ENCODE measurements at places on chromosomes 7 and 10.

- DNase-seq = no peak
These were observed 132.2 kb upstream of the NPVF start for GRCh38 chr7:25360451-25360850.

- no peak for DNase-seq
These were observed 18.8 kb downstream of the IMPDH1 start for GRCh38 chr7:128390871-128391565.

DNA sequence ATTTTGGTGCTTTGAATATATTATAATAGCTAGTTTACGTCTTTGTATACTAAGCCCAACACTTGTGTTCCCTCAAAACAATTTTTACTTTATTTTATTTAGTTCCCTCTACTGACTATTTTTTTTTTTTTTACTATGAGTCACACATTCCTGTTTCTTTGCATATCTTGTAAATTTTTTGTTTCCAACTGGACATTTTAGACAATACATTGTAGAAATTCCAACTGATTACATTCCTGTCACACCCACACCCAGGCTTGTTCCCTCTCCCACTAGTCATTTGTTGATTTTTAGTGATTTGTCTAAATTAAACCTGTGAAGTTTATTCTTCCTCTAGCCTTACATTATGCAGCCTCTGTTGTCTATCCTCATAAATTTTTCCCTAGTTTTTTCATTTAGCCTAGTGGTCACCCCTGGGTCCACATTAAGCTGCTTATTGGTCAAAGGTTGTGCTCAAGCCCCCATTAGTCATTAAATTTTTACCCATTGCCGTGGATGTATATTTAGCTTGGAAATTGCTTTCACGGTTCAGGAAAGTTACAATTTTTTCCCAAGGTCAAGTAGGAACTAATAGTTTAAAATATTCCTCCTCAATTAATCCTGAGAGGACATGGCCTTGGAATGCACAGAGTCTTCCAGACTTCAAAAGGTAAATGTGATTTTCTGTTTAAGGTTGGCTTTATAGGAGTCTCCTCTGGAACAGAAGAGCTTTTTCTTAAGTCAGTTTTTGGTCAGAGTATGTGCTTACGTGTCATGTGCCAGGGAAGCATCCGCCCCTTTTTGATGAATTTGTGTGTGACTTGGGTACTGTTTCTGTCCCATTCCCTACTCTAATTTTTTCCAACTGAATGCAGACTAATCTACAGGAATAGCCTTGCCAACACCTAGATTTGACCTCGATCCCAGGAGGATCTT is 207.6 kb upstream of the TMEM72 start:
- no peak for DNase-seq

DNA sequence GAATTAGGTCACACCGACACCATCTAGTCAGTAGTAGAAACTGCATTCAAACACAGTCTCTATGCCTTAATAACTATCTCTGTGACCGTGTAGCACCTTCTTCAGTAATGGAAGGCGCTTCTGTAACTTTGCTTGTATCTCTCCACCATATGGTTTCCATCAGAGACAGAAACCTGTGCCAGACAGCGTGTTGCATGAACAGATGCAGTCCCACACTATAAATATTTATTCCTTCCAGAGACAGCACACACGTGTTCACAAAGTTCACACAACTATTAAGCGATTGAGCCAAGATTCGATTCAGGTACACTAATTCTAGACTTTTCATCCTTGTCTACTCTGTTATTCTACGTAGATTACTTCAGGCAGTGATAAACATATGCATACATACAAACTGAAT is 873.9 kb upstream of the MBL2 start:
- no peak for DNase-seq

- DNase-seq = no peak
These were observed 359.8 kb upstream of the MTPN start for GRCh38 chr7:136336932-136337331.

- DNase-seq = no peak
These were observed 43.6 kb upstream of the JAZF1 start for GRCh38 chr7:28224172-28224571.

GRCh38 chr7:1229956-1230355 is 2.7 kb upstream of the UNCX start:
- peak; percentile 63 for DNase-seq

GRCh38 chr10:120208488-120208887 is 248.5 kb upstream of the PLPP4 start:
- no peak for DNase-seq

DNA sequence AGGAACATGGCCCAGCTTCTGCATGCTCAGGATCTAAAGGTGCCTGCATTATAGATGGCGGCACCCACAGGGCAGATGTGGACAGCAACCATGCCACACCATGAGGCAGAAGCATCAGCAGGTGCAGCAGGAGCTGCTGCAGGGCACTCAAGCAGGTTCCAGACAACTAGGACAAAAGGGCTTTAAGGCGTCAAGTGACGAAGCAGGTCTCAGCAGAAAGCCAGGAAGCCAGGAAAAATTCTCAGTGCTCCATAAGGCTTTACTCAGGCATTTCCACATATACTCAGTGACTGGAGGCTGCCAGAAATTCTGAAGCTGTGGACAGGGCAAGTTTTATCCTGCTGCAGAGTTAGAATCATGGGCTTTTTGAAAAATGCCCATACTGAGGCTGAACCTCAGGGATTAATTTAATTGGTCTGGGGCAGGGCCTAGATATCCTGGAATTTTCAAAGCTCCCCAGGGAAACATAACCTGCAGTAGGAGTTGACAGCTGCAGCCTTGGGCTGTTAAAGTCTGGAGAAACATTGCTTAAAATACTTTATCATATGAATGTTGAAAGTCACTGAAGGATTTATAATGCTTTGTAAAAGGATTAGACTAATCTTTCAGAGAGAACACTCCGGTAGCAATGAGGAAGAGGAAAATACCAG is 68.1 kb upstream of the RNF148 start:
- DNase-seq = no peak

GRCh38 chr7:96346293-96346953 is 24.5 kb upstream of the SLC25A13 start:
- DNase-seq = no peak

GRCh38 chr10:128219295-128219694 is 93.1 kb upstream of the MKI67 start:
- DNase-seq = no peak

- peak; percentile 88 for DNase-seq
These were observed at the start of gene AS3MT for GRCh38 chr10:102869258-102870198. Gene AS3MT, plus strand, starts transcription at chr10:102869470. Its CDS starts 123 bp downstream, at chr10:102869593.

- DNase-seq = no peak
These were observed 20.6 kb upstream of the SLC13A1 start for GRCh38 chr7:123220396-123220795.

- no peak for DNase-seq
These were observed 122.2 kb upstream of the LRGUK start for GRCh38 chr7:134004829-134005505.

DNA sequence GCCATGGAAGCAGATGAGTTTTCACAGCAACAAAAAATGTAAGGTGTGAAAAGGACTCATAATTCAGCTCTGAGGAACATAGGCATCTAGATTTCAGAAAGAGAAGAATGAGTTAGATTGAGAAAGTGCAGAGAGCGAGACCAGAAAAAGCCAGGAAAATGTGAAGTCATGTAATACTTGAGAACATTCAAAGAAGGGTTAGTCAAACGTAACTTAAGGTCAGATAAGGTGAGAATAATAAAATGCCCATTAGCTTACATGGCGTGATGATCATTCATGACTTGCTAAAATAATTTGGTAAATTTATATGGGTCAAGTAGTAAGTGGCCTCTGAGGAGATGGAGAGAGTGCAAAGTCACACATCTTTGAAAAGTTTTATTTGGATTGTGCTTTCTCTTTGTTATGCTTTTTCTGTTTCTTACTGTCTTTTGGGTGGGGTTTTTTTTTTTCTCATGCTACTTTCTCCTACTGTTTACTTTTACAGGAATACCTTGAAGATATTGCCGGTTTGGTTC is 271.8 kb upstream of the NRG3 start:
- DNase-seq = no peak

DNA sequence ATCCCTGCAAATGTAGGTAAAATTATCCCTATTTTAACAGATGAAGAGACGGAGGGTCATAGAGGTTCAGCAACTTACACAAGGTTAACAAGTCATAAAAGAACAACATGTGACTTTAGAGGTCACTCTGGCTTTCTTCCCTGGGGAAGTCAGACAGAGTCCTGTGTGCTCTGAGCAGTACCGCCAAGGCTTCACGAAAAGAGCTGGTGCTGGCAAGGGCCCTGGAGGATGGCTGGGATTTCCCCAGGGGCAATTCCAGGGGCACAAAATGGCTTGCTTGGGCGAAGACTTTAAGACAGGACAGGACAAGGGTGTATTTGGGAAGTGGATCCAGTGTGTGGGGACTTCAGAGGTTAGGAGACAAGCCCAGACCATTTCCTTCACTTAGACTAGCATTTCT is 144.1 kb downstream of the PIP4K2A start:
- DNase-seq = no peak

GRCh38 chr7:117132321-117133120 is 179.2 kb downstream of the ST7 start:
- DNase-seq = no peak

DNA sequence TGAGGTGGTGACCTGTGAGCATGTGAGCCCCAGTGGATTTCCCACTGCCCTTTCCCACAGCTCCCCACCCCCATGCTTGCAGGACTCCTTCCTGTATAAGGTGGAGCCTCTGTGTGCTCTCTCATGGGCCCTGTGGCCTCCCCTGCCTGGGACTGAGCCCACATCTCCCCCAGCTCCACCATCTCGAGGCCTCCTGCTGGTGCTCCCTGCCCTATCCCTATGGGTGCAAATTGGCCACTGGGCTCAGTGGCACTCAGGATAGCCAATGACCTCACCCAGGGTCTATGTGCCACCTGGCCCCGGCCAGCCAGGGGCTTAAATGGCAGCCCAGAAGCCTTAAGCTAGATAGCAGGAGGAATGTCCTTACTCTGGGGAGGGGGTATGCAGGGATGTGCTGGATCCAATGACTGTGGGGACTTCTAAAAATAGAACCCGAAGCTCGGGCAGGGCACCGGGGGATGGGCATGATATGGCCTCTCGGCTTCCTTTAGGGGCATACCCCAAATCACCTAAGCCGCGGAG is 2.0 kb downstream of the LDB3 start:
- no peak for DNase-seq

GRCh38 chr7:4042402-4043045 is 639.6 kb upstream of the FOXK1 start:
- DNase-seq = no peak

- DNase-seq = no peak
These were observed 472 bp upstream of the ADAM22 start for GRCh38 chr7:87933605-87933952.

- no peak for DNase-seq
These were observed 414.6 kb upstream of the NPVF start for GRCh38 chr7:25642849-25643248.

- DNase-seq = no peak
These were observed 6.9 kb downstream of the IFIT1B start for GRCh38 chr10:89384474-89385340.

GRCh38 chr7:112484671-112485167 is 3.9 kb downstream of the LSMEM1 start:
- no peak for DNase-seq

DNA sequence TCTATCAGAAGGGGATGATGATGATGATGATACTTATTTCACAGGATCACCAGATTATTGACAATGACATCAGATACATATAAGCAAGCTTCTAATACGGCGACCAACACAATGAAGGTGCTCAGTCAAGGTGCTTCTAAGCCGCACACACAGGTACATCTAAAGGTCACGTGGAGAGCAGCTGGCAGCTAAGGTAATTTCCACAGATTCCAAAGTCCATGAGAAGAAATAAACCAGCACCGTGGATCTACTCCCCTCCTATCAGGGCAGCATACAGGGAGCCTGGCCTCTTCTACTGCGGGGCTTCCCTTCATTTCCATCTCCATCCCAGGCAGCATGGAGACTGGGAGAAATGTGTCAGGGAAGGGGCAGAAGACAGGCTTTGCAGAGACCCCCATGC is 37.5 kb downstream of the DENND11 start:
- no peak for DNase-seq

- DNase-seq = no peak
These were observed 248.0 kb downstream of the PRPF18 start for GRCh38 chr10:13834581-13835286.

DNA sequence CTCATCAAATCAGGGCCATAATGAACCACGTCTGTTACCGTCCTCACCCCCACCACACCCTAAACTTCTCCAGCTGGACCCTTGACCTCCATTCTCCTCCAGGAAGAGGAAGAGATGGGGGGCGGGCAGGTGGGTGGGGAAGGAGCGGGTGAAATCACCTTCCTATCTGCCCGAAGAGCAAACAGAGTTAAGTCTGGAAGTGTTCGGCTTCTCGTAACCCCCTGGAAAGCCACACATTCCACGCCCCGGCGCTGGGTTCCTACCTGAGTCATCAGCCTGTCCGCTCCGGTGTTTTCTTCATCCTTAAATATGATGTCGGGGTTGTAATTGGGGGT is 736 bp downstream of the SHH start:
- DNase-seq = no peak

DNA sequence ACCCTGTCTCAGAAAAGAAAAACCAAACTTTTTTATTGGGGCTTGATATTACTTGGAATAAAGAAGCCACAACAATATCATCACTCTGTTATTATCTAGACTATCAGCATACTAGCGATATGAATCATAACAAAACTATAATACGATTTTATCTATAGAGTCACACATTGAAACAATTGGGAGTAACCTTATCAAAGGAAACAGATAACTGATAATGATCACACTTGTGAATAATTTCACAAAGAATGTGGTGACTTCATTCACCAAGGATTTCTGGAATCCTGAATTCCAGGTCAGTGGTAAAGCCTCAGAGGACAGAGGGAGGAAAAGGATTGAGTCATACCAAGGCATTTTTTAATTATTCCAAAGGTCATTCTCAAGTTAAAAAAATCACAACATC is 32.1 kb upstream of the NMT2 start:
- DNase-seq = no peak

GRCh38 chr10:58070956-58071355 is 196.7 kb downstream of the IPMK start:
- no peak for DNase-seq

DNA sequence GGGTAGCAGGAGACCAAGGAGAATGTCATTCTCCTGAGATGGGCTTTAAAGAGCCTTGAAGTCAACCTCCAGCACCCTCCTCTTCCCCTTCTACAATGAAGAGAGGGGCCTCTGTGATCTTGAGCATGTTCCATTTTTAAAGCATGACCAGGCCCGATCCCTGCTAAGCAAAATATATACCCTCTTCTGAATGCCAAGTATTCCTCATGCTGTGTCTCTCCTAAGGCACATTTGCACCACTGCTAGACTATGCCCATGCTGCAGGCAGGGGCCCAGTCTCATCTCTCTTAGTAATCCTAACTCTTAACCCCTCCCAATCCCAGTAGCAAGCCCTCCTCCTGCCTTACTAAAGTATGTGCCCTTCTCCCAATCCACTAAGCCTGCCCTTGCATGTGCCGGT is 18.4 kb downstream of the SORBS1 start:
- no peak for DNase-seq
